Activated CD8-positive, alpha-beta memory T cell treated with anti-CD3 and anti-CD28 coated beads, Interleukin-2, amount 50 U/mL, for 4 hours (primary cell): ENCODE measurements at places on chromosomes 4 and X.

DNA sequence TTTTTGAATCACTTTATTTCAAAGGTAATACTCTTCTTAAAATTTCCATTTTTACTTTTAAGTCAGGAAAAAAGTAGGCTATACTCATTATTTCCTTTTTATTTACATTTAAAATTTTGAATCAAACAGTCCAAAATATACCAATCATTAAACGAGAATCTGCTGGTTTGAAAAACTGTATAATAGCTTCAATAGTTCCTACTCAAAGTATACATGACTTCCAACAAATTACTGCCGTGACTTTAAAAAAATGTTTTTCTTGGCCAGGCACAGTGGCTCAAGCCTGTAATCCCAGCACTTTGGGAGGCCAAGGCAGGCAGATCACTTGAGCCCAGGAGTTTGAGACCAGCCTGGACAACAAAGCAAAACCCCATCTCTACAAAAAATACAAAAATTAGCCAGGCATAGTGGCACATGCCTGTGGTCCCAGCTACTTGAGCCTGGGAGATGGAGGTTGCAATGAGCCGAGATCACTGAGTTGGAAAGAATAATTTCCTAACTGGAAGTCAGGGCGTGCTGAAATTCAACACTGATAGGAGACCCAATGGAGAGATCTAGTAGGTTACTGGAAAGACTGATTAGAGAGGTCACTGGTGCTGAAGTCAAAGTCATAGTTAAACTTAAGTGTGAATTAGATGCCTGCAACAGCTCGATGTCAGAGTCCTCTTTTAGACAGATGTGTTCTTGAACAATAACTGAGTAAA lies 9.0 kb downstream of the KLHL8 start:
- DNase-seq: no peak

GRCh38 chr4:58313444-58313843 lies 1203.3 kb upstream of the IGFBP7 start:
- DNase-seq: no peak

GRCh38 chr4:19486400-19486799 lies 765.3 kb upstream of the SLIT2 start:
- no peak for DNase-seq

- DNase-seq: no peak
Observed at GRCh38 chr4:181364504-181364903, 878.7 kb upstream of the TENM3 start.

DNA sequence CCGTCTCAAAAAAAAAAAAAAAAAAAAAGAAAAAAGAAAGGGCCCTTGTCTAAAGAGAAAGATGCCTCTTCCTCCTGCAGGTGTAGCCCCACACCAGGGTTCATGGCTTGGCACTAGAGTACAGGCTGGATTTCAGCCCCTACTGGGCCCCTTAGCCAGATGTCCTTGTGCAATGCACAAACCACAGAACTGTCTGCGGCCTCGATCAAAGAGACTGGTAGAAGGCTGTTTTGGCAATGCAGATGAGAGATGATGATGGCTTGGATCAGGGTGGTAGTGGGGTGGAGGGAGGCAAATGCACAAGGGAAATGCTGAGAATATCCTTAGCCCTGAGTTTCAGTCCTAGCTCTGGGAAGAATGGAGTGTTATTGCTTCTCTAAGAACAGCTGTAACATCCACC lies 26.5 kb upstream of the TSR2 start:
- DNase-seq: no peak

DNA sequence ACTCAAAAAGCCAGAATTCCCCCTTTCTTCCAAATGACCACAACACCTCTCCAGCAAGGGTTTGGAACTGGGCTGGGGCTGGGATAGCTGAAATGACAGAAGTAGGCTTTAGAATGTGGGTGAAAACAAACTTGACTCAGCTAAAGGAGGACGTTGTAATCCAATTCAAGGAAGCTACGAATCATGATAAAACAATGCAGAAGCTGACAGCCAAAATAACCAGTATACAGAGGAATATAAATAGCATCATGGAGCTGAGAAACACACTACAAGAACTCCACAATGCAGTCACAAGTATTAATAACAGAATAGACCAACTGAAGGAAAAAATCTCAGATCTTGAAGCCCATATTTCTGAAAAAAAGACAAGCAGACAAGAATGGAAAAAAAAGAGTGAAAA lies 95.8 kb upstream of the TET2 start:
- no peak for DNase-seq

- DNase-seq: no peak
Observed at GRCh38 chrX:94686071-94686470, 1012.1 kb downstream of the FAM133A start.

DNA sequence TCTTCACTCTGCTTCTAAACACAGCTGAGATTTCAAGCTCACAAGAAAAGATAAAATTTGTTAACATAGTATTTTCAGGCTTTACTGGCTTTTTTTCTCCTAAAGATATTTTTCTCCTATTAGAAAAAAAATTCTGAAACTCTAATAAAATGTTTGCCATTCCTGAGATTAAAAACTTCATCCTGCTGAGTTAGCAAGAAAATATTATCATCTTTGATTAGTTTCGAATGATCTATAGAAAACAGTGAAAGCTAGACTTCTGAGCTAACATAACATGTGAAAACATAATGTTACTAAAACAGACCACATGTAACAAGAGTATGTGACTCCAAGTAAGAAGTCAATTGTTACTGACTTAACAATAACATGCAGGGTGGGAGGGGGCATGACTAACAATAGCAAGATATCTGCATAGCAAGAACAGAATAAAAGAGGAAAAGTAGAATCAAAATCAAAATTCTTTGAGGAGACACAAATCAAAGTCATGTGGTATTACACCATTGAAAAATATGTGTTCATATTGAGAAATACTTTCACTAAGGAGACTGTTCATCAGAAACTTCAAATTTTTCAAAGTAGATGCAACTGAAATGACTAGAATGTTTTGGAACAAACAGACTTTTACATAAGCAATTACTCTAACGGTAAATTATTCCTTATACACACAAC lies 14.5 kb downstream of the TBCK start:
- no peak for DNase-seq

GRCh38 chr4:190020790-190021717 lies 6.0 kb downstream of the FRG2 start:
- no peak for DNase-seq

DNA sequence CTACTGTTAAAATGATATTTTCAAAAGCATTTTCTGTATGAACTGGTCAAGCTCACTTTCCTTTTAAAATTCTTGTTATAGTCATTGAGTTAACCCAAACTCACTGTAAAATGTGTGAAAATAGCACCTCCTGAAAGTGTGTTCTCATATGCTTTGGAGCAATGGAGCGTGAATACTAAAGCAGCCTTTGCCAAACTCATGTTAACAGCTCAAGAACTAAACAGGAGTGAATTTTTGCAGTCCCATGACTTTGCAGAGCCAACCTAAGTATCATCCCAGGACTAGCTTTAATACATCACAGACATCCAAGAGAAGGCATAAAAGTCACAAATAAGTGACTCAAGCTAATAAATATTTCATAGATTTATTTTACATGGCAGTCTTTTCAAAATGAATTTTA lies 2.3 kb downstream of the AMMECR1 start:
- no peak for DNase-seq

GRCh38 chr4:71167083-71167482 lies 171.7 kb upstream of the SLC4A4 start:
- DNase-seq: no peak

GRCh38 chrX:96843566-96843965 lies 40.1 kb upstream of the RPA4 start:
- no peak for DNase-seq

DNA sequence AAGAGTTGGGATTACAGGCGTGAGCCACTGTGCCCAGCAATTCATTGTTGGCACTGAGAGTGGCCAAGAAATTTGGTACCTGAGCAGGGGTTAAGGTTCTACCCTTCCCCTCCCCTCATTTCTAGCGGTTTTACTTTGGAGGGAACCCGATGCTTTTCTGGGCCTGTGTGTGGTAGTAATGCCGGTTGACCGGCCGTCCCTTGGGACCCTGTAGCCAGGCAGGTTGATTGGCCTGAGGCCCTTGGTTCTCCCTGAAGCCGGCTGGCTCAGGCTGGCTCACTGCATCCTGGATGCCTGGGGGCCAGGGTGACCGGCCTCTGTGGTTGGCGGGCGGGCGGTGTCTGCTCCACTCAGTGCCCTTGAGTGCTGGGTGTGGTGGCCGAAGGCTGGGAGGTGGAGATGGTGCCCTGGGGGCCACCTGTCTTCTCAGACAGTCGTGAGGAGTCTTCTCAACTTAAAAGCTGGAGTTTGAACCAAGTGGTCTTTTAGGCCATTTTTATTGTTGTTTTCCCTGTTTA lies 45.6 kb downstream of the RGS12 start:
- no peak for DNase-seq

GRCh38 chr4:185912779-185913178 lies 100.8 kb upstream of the SORBS2 start:
- no peak for DNase-seq

DNA sequence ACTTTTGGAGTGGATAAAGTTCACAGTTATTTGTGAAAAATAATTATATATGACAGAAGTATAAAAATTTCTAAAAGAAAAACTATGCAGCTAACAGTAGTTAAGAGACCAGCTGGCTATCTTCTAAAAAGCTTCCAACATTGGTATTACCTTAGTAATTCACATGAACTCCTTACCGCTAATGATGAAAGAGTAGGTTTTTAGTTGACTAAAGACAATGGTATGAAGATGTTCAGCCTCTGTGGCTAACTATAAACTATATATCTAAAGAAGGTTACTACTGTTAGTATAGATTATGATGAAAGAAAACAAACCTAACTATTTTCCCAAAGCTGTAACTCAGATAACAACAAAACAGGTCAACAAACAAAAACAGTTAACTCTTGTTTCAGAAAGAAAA lies 10.4 kb downstream of the CCNI start:
- DNase-seq: no peak

DNA sequence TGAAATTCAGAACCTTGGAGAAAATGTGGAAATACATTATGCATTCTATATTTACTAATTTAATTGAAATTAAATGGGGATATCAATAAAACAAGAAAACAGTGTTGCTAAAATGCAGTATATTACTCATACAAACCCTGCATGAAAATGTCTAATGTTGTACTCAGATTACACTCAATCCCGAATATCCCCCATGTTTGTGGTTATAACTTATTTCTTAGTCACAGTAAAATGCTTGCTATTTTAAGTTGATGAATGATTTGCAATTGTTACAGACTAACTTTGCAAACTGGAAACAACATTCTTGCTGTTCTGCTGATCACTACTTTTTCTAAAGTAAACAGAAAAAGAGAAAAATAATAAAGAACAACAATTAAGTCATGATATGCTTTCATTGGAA lies 33.1 kb upstream of the ANXA10 start:
- no peak for DNase-seq
